Heart right ventricle (tissue), 16 donors: ENCODE measurements at places on chromosomes 3 and 15.

- no peak for DNase-seq
Measured at GRCh38 chr15:56425976-56426375, 39.0 kb downstream of the MNS1 start.

GRCh38 chr3:72814308-72814707, 33.9 kb downstream of the SHQ1 start:
- no peak for DNase-seq

- DNase-seq = no peak
Measured at GRCh38 chr3:160643994-160644393, 33.0 kb upstream of the ARL14 start.

DNA sequence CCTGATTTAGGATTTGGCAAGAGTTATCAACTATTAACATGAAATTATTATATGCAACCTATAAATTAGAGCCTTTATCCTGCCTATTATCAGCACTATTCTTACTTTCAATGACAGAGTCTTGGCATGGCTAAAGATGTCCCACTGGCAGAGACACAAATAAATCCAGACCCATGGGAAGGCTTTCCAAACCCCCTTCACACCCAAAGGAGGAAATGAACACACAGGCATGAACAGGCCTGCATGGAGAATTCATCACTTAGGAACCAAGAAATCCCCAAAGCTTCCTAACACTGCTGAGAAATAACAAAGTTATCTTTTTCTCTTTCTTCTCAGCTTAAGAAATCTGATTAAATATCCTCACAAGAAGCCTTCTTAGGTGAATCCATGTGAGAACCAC, 213.9 kb downstream of the OCA2 start:
- DNase-seq = no peak

DNA sequence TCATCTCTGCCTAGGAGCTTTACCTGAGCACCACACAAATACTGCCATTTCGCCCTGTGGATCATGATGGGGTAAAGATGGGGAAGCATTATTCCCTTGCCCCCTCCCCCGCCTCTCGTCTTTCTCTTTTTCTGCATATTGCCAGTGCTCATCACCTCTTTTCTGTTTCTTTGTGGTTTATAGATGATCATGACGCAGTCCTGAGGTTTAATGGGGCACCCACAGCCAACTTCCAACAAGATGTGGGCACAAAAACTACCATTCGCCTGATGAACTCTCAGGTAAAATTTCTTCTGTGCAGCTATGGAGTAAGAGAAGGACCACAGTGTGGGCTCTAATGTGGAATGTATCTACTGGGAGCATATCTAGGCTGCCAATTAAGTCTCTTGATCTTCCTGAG, 88.2 kb downstream of the RPL39L start:
- DNase-seq = no peak

GRCh38 chr15:31485431-31485830, 158.8 kb downstream of the KLF13 start:
- DNase-seq = no peak

DNA sequence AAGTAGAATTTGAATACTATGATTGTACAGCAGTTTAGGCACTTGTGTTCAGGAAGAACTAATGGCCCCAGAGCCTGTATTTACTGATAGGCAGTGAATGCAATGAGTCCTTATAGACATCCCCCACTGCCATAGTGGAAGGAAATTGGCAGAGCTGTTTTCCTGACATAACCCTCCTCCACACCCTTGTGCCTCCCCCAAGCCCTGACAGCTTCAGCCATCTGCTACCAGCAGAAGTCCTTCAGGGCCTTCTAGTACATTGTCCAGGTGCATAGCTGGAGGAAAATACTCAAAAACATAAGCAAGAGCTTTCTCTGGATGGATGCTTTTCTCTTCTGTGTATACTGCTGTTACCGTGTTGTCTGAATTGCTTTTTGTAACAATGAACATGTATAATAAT, 20.6 kb downstream of the ARHGAP31 start:
- no peak for DNase-seq

- no peak for DNase-seq
Measured at GRCh38 chr3:149020839-149021252, 29.5 kb downstream of the GYG1 start.
